ENCODE measurements at places on chromosomes 2 and 18. TPM values are rescaled to one million over a fixed set of nuclear protein-coding genes. Genes with fewer than 3 reads are reported as not detected.

GRCh38 chr2:105820691-105821090, 76.0 kb downstream of the NCK2 start:
- DNase-seq: peak; percentile 12

DNA sequence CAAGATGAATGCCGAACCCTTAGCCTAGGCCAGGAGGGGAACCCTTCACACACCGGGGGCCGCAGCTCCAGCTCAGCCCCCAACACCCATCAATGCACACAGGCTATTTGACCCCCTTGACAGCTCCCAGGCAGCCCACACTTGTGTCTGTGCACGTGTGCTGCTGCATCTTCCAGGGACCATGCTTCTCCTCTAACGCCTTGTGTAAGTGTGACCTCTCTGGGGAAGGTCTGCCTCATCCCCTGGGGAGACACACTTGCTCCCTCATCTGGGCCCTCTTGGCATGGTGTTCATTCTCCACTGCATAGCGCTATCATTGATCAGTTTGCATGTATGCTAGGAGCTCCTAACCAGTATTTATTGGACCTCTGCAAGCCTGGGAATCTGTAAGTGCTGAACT, 120.0 kb upstream of the FHL2 start:
- peak; percentile 49 for DNase-seq

Gene RUFY4
- total RNA-seq: not detected

DNA sequence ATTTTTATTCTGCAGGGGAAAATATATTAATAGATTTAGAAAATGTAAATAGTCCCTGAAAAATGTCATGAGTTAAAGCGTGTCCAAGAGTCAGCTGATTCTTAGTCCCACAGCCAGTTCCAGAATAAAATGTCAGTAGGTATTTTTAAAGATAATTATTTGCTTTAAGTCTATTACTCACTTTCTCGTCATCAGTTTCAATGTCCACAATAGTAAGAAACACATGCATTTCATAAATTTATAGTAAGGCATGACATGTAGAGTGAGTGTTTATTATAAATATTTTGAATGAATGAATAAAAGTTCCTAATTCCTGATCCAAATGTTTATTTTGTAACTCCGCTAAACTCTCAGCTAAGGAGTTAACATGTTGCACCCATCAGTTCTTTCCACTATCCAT, 1044.0 kb upstream of the PIK3C3 start:
- DNase-seq: no peak

DNA sequence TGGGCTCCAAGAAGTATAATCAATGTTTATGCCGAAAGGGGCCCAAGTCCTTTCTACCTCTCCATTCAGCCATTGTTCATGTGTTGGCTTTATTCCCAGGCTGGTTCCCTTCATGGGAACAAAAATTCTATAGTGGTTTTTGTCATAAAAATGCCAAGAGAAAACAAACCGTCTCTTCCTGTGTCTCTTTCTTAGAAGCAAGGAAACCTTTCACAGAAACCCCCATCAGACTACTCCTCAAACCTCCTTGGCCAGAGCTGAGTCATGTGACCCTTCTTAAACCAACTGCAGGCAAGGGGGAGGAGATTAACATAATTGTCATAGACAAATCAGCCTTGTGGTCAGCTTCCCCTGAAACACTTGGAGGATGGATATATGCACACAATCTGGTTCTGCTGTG, 75.1 kb upstream of the TANK start:
- no peak for DNase-seq

Gene CNNM3
- total RNA-seq: 8.6 TPM

Measured in fibroblast of villous mesenchyme (primary cell).